Omental fat pad (tissue), 4 donors: ENCODE measurements at places on chromosomes 7 and 10. TPM values are rescaled to one million over a fixed set of nuclear protein-coding genes. Genes with fewer than 3 reads are reported as not detected.

GRCh38 chr10:98971464-98971863, 264.2 kb downstream of the HPSE2 start:
- no peak for DNase-seq

- DNase-seq = no peak
These were observed 37.0 kb downstream of the MRPS33 start for GRCh38 chr7:140977741-140978140.

- DNase-seq = no peak
These were observed 123.9 kb downstream of the PRKG1 start for GRCh38 chr10:51198170-51198569.

DNA sequence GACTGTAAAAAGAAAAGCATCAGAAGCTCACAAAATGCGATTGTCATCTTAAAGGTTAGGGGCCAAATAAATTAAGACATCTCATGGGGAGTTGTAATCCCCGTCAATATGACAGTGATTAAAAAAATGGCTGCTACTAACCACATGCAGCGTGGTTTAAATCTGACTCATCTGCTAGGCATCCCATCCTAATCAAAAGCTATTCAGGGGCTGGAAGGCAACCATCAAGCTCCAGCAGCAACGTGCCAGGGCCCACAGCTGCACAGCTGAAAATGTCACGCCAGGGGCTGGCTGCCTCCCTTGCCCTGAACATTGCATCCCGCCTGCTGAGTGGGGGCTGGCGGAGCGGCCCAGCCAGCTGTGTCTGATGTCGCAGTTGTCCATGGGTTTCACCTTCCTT, 66.3 kb upstream of the FRMD4A start:
- DNase-seq = no peak

GRCh38 chr10:110569122-110569521, 1.6 kb downstream of the SMC3 start:
- DNase-seq = no peak

AOAH gene
- 27.9 TPM for total RNA-seq

CXCL12 gene
- total RNA-seq = 53.4 TPM

KAZALD1 gene
- total RNA-seq = 1.4 TPM
